ENCODE measurements at places on chromosomes 13 and 19.

- no peak for DNase-seq
These were observed 117.8 kb upstream of the SERP2 start for GRCh38 chr13:44255771-44256364.

DNA sequence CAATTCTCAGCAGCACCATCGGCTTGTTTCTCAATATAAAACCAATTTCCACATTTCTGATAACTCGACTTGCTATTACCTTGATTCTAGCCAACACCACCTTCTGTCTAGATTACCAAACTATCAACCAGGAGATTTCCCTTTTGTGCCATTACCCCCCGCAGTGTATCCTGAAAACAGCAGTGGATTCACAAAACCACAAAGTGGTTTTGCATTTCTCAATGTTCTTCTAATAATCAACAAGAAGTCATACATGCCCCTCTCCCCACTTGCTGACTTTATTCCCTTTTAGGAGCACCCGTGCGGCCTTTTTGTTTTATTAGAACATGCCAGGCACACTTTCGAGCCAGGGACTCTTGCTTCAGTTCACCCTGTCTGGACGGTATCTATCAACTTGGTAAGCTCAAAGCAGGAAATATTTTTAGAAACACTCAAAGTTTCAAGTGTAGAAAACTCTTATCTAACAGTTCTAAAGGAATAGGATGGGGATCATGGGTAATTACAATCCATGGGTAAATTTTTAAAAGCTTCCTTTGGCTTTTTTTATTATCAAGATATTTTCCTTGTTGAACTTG is 967.4 kb downstream of the EFNB2 start:
- no peak for DNase-seq

DNA sequence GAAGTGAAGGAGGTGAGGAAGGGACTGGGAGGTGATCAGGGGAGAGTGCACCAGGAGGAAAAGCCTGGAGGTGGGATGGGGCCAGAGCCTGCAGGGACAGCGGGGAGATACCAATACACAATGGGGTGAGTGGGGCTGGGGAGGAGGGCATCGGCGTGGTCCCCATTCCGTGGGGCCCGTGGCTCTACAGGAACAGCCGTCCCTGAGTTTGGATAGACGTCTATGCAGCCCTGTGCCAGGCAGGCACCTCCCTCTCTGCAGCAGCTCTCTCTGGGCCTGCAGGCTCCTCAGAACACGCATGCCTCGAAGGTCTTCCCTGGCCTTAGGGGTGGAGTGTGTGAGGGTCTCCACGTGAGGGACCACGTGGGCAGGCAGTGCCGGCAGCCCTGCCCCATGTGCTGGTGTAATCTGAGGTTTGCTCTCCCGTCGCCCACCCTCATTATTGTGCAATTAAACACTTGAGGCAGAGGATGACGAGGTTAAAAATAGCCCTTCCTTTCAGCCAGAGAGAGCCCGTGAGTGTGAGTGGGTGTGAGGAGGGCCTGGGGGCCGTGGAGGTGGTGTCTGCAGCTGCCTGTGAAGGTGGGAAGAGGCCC is 16.5 kb downstream of the C2CD4C start:
- DNase-seq = no peak

GRCh38 chr19:57830071-57830602 is at the start of gene ZNF587B:
ZNF587B (plus strand) TSS chr19:57830299; CDS start chr19:57830529, 230 bp downstream.
- DNase-seq = no peak

GRCh38 chr13:30121666-30122065 is 185.7 kb downstream of the KATNAL1 start:
- DNase-seq = no peak

GRCh38 chr13:85216576-85216975 is 582.6 kb downstream of the SLITRK6 start:
- no peak for DNase-seq

- no peak for DNase-seq
These were observed 11.5 kb downstream of the STXBP2 start for GRCh38 chr19:7648265-7649014.

DNA sequence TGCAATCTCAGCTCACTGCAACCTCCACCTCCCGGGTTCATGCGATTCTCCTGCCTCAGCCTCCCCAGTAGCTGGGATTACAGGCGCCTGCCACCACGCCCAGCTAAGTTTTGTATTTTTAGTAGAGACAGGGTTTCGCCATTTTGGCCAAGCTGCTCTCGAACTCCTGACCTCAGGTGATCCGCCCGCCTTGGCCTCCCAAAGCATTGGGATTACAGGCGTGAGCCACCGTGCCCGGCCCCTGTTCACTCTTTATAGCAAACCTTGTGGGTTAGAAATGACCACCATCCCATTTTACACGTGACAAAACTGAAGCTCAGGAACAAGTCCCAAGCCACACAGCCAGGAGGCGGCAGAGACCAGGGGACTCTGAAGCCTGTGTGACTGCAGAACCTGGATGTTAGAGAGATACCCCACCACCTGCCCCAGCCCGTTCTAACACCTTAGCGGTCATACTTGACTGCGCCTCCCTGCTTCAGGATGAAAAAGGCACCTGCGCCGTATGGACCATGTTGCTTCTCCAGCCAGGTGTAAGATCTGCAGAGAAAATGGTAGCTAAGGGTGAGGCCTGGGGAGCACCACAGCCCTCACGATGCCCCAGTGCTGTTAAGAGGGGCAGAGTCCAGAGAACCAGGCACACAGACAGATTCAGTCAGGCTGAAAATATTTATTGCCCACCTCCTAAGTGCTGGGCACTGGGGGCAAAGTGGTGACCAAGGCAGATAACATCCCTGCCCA is 3.6 kb downstream of the DMAC2 start:
- no peak for DNase-seq

- DNase-seq = no peak
These were observed 11.4 kb downstream of the LPAR6 start for GRCh38 chr13:48401480-48401879.

GRCh38 chr13:113905018-113905417 is 41.1 kb upstream of the GAS6 start:
- no peak for DNase-seq

GRCh38 chr13:23630349-23631093 is 60.3 kb downstream of the TNFRSF19 start:
- no peak for DNase-seq

GRCh38 chr13:48624858-48625257 is 28.9 kb upstream of the CYSLTR2 start:
- DNase-seq = no peak

DNA sequence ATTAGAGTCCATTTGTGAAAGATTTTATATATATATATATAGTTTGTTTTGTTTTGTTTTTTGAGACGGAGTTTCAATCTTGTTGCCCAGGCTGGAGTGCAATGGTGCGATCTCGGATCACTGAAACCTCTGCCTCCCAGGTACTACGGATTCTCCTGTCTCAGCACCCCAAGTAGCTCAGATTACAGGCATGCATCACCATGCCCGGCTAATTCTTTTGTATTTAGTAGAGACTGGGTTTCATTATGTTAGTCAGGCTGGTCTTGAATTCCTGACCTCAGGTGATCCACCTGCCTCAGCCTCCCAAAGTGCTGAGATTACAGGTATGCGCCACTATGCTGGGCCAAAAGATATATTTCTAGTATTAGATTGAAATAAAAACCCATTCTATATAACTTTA is 4.0 kb upstream of the ZNF701 start:
- no peak for DNase-seq

DNA sequence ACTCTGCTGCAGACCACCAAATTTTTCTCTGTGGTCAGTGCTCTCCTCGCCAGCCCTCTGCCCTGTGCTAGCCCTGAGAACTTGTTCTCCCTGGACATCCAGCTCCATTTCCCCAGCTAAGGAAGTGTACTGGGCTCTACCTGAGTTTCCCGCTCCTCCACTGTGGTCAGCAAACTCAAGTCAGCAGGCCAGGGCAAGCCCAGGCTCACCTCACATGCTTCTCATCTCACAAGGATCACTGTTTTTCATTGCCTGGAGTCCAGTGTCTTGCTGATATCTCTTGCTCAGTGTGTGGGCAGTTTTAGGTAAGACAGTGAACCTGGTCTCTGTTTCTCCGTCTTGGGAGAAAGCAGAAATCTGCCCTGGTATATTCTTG is 201.4 kb downstream of the FOXO1 start:
- no peak for DNase-seq

DNA sequence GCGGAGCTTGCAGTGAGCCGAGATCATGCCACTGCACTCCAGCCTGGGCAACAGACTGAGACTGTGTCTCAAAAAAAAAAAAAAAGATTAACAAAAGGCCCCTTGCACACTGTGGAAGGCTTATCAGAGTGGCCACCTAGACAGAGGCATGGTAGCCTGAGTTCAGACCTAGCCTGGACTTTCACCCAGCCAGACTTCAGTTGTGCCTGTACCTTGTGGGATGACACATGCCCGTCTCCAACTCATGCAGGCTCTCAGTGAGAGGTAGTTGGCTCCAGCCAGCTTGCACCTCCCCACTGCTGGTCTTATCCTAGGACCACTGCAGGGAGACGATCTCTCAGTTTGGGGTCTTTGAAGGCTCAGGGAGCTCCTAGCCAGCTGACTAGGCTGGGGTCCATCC is 52.2 kb downstream of the GATAD2A start:
- DNase-seq = no peak

DNA sequence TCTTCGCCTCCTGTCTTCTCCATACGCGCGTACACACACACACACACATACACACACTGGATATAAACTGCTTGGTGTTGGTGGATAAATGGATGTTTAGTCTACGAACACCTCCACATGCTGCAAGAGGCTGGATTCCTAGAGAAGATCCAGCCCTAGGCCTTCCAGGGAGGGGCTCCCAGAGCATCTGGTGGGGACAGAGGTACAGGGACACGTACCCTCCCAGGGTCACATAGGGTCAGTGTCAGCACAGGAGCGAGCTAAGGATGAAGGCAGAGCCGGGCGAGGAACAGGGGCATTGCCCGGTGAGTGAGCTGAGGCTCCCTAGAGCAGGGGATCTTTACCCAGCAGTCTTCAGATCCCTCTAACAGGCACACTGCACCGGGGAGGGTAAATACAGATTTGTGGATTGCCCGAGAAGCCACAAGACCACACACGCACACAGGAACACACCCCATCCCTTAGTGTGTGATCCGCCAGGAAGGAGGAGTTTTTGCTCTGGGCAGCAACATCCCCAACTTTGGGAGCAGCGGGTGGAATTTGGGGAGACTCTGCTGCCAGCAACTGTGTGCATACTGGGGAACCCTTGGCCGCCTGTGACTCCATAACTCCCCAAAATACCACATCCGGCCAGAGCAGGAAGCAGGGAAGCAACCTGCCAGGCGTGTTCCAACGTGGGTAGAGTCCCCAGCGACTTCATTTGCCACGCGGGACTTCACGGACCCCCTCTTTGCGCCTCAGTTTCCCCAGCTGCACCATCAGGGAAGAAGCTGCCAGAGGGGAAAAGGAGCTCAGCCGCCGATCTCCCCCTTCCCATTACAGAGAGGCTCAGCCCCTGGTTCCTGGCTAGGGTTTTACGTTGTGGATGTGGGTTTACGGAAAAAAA is 5.8 kb upstream of the TLE2 start:
- DNase-seq = no peak

GRCh38 chr13:112069061-112069844 is 2.3 kb downstream of the SOX1 start:
- DNase-seq = no peak

DNA sequence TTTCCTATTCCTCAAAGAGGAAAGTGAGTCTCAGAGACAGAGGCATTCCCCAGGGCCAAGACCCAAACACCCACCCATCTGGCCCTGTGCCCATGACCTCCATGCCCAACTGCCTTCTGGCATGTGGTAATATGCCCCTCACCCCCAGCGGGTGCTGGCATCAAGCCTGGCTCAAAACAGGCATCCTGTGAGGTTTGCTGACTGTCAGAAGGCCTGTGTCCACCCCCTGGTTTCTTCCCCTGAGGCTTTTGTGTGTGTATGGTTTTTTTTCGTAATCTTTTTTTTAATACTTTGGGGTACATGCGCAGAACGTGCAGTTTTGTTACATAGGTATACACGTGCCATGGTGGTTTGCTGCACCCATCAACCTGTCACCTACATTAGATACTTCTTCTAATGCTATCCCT is 7.6 kb upstream of the KANK2 start:
- DNase-seq = no peak

- DNase-seq = peak; percentile 86
These were observed 643 bp downstream of the SLC7A1 start for GRCh38 chr13:29594710-29595379.

DNA sequence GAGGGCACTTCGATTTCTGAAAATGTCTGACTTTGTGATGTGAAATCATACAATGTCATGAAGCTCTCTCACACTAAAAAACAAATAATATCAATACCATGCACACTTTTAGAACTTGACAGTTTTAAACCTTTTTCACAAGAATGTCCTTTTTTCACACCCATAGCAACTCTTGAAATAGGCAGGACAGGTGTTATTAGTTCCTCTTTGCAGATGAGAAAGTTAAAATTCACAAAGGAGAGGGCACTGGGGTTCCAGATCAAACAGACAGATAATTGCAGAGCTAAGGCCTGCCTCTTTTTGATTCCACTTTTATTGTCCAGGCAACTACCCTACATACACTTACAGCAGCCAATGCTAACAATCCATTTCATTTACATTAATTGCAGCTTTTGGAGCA is 142.8 kb downstream of the KLF12 start:
- no peak for DNase-seq

DNA sequence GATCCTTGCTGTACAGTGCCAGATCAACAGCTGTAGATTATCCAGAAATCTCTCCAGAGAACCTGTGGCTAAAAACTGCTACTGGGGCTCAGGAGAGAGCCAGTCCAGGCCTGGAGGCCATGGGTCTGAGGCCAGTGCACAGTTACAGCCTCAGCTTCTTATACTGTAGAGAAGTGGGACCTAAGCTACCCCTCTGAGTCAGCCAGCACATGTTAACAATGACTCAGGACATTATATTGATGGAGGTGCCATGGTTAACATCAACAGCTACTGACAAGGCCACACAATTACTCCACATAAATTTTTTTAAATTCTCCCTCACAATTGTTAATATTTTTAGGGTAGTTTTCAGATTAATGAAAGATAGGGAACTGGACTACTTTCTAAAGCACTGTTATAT is 138.5 kb downstream of the RBM26 start:
- DNase-seq = no peak

- DNase-seq = no peak
These were observed 10.6 kb upstream of the RETN start for GRCh38 chr19:7658219-7658686.

- no peak for DNase-seq
These were observed 115.3 kb downstream of the RBM26 start for GRCh38 chr13:79290595-79291244.

- no peak for DNase-seq
These were observed 18.1 kb upstream of the POU2F2 start for GRCh38 chr19:42150364-42150763.

DNA sequence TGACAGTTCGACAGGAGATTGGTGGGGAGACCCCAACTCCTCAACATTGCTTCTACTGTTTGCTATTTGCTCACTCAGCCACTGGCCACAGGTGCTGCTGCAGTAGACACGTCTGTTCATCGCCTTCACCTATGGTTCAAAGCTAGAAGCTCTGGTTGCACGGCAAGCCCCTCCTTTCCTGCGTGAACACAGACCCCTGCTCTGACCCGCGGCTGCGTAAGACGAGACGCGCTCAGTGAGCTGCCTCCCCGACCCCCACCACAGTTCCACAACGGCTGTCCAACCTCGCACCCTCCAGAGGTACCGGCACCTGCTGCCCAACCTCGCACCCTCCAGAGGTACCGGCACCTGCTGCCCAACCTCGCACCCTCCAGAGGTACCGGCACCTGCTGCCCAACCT is 6.8 kb downstream of the RASA3 start:
- DNase-seq = no peak
